ENCODE measurements at places on chromosomes 4 and X.

DNA sequence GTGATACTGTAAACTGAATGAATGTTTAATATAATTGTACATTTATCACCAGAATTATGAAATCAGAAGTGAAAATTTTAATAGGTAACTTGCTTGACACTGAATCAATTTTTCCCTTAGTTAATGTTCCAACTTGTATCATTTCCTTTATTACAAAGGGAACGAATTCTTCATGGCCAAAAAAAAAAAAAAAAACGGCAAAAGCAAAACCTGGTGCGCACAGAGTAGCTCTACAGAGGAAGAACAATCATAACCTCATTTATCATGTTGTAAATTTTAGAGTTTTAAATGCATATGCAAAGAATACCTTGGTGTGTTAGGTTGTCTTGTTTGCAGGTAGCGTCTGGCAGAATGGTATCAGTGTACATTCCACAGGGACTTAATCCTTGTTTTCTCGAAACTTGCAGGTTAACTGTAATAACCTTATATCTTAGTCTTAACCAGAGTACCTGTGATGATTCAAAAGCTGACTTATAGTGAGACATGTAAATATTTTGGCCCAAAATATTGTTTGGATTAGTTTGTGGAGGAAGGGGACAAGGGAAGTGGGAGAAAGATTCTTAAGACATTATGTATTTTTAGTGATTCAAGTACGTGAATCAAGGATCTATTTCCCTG lies 70.0 kb downstream of the NPNT start:
- DNase-seq = no peak

- no peak for DNase-seq
Measured at GRCh38 chrX:41122664-41123257, 37.5 kb downstream of the USP9X start.

DNA sequence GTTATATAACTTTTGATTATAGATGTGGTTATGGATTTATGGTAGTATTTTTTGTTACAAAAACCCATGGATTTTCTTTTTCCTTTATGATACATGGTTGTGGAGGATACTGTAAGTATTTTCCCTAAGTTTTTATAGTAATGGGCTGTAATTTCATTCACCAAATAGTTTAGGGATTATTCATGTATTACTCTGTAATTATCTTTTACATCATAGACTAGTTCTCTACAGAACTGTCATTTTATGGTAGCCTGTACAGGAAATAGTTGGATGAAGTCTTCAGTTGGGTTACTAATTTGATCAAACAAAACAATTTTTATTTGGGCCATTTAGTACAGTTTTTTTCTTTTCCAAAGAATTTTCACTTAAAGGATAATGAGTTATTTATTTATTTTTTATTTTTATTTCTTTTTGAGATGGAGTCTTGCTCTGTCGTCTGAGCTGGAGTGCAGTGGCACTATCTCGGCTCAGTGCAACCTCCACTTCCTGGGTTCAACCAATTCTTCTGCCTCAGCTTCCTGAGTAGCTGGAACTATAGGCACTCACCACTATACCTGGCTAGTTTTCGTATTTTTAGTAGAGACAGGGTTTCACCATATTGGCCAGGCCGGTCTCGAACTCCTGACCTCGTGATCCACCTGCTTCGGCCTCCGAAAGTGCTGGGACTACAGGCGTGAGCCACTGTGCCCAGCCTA lies 42.1 kb downstream of the RBPJ start:
- DNase-seq = no peak

DNA sequence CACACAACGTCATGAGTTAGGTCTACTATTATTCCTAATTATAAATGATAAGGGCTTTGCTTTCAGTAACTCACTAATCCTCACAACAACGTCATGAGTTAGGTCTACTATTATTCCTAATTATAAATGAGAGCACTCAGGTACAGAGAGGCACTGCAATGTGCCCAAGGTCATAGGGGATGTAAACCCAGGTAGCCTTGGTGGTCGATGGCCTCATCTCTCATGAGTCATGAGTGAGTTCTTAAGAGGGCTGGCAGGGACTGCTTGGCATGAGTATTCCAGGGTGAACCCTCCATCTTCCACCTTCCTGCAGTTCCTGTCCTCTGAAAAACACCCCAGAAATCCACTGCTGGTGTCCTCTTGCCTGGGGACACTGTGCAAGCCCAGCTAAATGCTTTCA lies 317.1 kb downstream of the STK32B start:
- DNase-seq = no peak

GRCh38 chr4:76753814-76754213 lies 144.1 kb downstream of the SOWAHB start:
- DNase-seq = no peak
